IPS DF 19.7 (cell line): ENCODE measurements at places on chromosomes 12 and 14.
A peak's percentile ranks its signal among the peaks of the same experiment; 100 is the strongest.

GRCh38 chr12:56385873-56386272 is 23.2 kb upstream of the APOF start:
- DNase-seq: no peak

DNA sequence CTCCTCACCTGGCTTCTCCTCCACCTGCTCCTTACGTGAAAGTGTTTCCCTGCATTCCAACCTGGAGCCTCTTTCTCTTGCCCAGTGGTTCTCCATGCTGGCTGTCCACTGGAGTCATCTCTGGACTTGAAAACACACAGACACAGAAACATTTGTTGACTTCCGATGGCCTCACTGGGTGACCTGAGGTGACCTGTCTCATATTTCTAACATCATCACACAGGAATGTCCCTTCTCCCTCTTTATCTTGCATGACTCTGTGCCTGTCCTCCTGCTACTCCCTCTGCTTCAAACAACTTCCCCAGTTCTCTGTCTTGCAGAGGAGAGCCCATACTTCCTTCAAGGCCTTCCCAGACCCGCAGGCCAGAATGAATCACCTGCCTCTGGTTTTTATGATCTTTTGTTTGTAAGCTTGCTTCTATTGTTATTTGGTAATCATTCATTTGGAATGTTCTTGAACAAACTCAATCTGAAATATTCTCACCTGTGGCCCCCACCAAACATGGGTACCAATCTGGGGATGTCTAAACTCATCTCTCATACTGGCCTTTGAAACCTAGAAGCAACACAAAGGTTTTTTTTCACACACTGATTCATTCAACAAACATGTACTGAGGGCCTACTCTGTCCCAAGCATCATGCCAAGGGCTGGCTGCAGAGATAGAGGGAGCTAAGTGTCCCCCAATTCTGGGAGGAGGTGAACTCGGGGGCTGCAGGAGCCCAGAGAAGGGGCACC is 9.7 kb upstream of the RIN3 start:
- no peak for DNase-seq

DNA sequence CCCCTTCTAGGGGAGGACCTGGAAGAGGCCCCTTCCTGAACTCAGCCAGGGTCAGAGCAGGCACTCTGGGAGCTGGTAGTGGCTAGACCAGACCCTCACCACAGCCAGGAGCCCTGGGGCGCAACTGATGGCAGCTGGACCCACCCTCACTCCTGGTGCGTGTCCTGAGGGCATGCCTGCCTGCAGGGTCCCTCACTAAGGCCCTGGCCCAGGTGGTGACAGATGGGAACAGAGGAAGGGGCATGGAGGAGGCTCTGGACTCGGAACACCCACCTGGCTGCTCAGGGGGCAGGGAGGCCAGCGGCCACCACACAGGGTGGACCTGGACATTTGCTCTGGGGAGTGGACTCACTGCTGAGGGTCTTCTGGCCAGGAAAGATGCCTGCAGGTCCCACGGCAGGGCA is 342.2 kb upstream of the SFSWAP start:
- no peak for DNase-seq

- peak; percentile 74 for DNase-seq
These were observed 40.1 kb downstream of the VWF start for GRCh38 chr12:6084261-6084968.

DNA sequence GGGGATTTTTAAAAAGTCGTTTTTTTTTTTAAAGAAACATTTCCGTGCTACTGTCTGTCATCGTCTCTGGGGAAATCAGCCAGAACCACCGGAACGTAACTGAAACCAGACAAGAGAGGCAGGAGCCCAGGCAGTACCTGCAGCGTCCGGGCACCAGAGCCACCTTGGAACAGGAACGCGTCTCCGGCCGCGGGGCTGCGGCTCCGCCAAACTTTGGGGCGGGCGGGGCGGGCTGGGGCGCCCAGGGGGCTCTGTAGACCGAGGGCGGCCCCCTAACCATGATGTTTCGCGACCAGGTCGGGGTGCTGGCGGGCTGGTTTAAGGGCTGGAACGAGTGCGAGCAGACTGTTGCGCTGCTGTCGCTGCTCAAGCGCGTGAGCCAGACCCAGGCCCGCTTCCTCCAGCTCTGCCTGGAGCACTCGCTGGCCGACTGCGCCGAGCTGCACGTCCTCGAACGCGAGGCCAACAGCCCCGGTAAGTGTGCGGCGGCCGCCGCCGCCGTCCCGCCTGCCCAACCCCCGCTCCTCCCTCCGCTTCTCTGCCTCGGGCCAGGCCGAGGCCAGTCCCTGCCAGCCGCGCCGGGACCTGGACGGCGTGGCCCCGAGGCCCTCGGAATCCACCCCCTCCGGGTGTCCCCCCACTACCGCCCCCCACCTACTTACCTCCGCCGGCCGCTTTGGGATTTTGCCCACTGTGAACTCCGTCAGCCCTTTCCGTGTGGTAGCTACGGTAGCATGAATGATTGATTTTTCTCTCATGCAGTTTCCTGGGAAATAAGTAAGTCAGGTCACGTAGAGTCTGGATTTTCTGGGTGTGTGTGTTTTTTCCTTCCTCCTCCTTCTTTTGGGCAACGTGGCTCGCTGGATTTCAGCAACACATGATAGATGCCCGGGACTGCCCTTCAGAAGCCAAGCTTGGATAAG is 972 bp downstream of the SAMD4A start:
- DNase-seq: no peak

GRCh38 chr12:58966939-58967338 is 46.6 kb upstream of the LRIG3 start:
- no peak for DNase-seq

DNA sequence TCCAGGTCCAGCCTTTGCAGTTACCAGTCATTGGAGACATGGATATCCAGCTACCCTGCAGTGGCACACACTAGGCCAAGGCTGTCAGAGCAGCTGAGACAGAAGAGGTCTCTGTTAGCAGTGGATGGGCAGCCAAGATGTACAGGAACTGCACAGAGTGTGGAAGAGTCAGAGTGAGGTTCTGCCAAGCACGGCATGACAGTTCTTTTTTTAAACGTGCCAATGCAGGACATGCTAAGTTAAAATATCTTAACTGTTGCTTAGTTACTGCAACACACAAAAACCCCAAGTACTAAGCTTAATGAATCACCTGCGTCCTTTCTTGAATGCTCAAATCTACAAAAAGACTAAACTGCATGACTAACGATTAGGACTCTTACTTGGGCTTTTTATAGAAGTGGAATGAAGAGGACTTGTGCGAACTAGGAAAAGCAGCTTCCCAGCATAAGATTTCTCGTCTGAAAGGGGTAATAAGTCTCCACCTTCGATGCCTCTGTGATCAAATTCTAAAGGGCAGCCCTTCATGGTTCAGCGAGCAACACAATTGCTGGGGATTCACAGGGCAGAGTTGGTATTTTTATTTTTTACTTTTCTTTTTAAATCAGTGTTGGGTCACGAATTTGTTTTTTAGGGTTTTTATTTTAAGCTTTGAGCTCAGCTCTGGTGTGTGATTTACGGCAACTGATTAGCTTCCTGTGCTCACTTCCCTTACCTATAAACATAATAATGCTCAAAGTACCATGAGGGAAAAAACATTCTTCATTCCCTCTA is 20.6 kb downstream of the MAPK1IP1L start:
- no peak for DNase-seq

DNA sequence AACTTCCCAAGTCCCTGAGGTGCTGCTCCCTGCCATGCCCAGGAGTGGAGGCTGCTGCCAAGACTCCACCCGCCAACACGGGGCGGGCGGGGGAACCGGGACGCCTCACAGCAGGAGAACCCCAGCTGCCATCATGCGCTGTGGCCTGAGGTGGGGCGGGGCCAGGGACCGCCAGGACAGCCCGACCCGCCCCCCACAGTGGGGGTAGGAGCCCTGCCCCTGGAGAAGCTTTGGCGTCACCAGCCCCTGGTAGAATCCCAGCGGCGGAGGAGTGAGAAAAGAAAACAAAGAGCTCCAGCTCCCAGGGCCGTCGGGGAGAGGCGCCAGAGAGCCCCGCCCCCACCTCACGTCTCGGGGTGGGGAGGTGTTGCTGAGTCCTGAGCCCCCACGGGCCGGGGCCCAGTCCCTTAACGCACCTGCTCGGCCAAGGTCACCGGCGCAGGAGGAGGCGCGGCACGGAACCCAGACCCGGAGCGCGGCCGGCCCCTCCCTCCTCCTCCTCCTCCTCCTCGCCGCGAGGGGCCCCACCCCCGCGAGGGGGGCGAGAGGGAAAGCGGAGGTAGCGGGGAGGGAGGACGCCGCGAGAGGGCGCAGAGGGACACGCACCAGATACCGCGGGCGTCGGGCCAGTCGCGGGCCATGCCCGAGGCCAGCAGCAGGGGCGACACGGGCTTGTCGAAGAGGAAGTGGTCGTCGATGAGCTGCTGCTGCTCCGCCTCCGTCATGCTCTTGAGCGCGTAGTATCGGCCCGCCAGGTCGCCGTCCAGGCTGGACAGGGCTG is 1.8 kb downstream of the CKB start:
- DNase-seq: no peak

GRCh38 chr12:93261505-93262094 is 116.1 kb upstream of the NUDT4 start:
- DNase-seq: no peak

DNA sequence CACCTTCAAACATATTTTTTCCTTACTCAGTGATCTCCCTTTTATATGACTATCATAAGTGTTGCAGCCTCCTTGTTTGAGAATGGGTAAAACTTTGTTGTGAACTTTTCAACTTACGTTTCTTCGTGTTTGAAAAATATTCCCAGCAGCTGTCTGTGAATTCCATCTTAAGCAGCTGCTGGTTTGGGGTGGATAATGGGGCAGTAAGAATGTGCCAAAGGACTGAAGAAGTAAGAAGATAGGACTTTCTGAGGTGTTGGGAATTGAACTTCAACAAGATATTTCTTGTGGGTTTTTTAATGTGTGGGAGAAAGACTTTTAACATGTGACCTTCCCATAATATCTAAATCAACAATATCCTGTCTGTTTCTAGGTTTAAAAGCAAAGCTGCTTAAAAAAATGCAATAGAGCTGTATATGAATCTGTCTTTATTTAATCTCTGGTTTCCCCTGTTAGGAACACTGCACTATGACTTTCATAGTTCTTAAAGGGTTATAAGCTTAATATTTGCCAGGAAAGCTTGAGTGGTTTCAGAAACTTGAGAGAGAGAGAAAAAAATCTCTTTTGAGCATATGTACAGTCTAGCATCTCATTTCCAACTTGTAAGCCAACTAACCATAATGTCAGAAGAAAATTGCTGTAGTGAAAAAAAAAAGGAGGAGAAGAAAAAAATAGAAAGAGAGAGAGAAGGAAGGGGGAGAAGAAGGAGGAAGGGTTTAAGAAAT is 1659.2 kb upstream of the FLRT2 start:
- no peak for DNase-seq

- peak; percentile 25 for DNase-seq
These were observed 139.7 kb downstream of the TTLL5 start for GRCh38 chr14:75800792-75801191.

- DNase-seq: no peak
These were observed 19.7 kb downstream of the TSPAN19 start for GRCh38 chr12:85016413-85016812.

DNA sequence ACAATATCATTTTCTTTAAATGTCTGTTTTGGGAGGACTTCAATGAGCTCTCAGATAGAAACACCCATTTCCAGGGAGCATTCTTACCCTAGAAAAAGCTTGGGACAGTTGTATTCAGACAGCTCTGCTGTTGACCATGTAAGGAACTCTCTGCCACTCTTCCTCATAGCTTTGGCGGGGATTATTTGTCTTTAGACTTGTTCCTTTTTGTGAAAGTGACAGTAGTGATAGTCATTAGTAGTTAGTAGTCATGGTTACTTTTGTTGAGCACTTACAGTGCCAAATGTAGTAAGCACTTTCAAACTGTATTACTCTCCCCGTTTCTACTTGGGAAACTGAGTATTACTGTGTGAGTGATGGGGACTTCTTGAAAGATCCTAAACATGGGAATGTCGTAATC is 167.3 kb downstream of the RGS6 start:
- DNase-seq: no peak

- DNase-seq: no peak
These were observed 39.9 kb upstream of the FZD10 start for GRCh38 chr12:130122356-130122755.

- DNase-seq: no peak
These were observed 3.0 kb upstream of the FNTB start for GRCh38 chr14:64983439-64984310.

- no peak for DNase-seq
These were observed 216.4 kb downstream of the LRIG3 start for GRCh38 chr12:58703866-58704265.

DNA sequence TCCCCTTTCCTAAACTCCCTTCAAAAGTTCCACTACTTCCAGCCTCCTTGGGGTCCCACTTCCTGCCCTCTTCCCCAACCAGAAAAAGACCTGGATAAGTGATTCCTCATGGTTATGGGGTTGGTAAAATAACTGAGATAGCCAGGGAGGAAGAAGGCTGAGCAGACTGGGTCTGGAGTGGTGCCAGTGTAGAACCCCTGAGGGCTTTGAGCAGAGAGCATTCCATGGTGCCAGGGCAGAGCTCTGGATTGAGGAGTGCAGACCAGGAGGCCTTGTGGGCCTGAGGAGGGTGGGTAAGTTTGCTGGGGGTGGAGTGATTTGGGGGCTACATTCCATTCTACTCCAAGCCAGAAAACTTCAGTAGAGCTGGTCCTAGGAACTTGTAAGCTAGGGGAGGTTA is 9.5 kb upstream of the CISTR start:
- DNase-seq: no peak

GRCh38 chr14:37089410-37089809 is 83.0 kb downstream of the SLC25A21 start:
- no peak for DNase-seq

- no peak for DNase-seq
These were observed 30.3 kb upstream of the PMCH start for GRCh38 chr12:102227954-102228353.
